ENCODE measurements at places on chromosomes 5 and 9.

DNA sequence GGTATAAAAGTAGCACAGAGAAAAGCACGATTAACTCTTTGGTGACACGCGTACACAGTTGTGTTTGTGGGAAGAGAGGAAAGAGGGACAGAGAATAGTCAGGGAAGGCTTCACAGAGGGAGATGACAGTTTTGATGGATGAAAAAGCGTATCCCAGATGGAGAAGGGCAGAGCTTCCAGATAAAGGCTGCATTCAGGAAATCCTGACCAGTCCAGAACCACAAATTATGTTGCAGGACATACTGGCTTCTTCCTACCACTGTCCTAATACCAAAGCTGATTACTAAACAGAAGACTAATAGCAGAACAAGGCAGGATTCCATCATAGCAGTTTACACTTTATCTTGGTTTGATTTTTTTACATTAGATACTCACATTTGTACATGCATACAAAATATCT lies 34.5 kb downstream of the SLC31A2 start:
- no peak for DNase-seq

GRCh38 chr9:101176384-101176783 lies 147.9 kb downstream of the PLPPR1 start:
- no peak for DNase-seq

GRCh38 chr5:9715891-9716335 lies 85.8 kb upstream of the TAS2R1 start:
- peak; percentile 73 for DNase-seq

DNA sequence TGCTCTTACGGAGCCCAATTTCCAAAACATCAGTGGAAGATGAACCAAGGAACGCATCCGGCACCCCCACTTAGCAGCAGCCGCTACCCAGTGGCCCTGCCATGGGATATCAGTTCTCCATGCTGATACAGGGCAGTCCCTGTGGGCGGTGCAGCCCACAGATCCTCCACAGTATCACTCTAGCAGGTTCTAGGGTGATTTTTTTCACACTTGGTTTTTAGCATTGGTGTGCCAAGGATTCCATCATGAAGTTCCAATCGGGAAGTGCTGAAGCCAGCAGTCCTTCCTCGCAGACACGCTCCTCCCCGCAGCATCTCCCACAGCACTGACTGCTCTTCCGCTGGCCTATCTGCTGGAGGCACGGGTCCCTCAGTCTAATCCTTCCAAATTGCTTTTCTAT lies 261.9 kb downstream of the SYK start:
- no peak for DNase-seq

DNA sequence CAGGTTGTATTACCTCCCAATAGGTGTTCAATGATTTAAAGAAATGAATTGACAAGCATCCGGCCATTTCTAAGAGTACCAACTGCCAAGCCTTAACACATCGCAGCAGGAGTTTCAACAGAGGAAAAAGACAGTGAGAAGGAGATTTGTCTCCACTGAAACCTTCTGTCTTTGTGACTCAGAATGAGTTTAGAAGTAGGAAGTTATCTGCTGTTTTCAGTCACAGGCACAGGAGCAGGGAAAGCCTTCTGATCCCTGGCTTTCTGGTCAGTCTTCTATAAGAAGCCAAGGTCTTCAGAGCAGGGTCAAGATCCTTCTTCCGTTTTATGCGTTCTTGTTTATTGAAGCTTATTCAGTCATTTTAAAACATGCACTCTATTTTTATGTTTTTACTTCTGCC lies 390.7 kb upstream of the PCSK5 start:
- DNase-seq = no peak
